ENCODE measurements at places on chromosomes 12 and 14.
A peak's percentile ranks its signal among the peaks of the same experiment; 100 is the strongest.

- H3K36me3 ChIP-seq: peaks cover 2% of the 10 kb centered on the region
- H3K27ac ChIP-seq: no peak overlapping the region
- no peak overlapping the region for H3K4me3 ChIP-seq
- no peak for DNase-seq
Measured at GRCh38 chr12:95397571-95397970, 76.4 kb upstream of the METAP2 start.

GRCh38 chr12:42762395-42762925 is 172.9 kb upstream of the PRICKLE1 start:
- H3K4me3 ChIP-seq: no peak overlapping the region
- no peak for DNase-seq
- H3K27me3 ChIP-seq: peaks cover 2% of the 10 kb centered on the region
- H3K27ac ChIP-seq: no peak overlapping the region
- no peaks in the 10 kb centered on the region for H3K36me3 ChIP-seq

GRCh38 chr14:77612011-77612620 is 4.3 kb downstream of the SPTLC2 start:
- H3K27me3 ChIP-seq: no peaks in the 10 kb centered on the region
- H3K4me1 ChIP-seq: peaks cover 60% of the 10 kb centered on the region
- H3K4me3 ChIP-seq: no peak overlapping the region

GRCh38 chr14:91883753-91884152 is 16.4 kb upstream of the TC2N start:
- H3K36me3 ChIP-seq: peaks cover 2% of the 10 kb centered on the region
- H3K4me1 ChIP-seq: peaks cover 32% of the 10 kb centered on the region
- H3K27me3 ChIP-seq: no peaks in the 10 kb centered on the region
- H3K27ac ChIP-seq: no peak overlapping the region
- no peak for DNase-seq
- no peak overlapping the region for H3K4me3 ChIP-seq

- no peak overlapping the region for H3K4me3 ChIP-seq
- H3K4me1 ChIP-seq: no peaks in the 10 kb centered on the region
- peaks cover 10% of the 10 kb centered on the region for H3K27me3 ChIP-seq
- no peaks in the 10 kb centered on the region for H3K36me3 ChIP-seq
Measured at GRCh38 chr14:55873169-55873568, 245.0 kb upstream of the PELI2 start.

GRCh38 chr12:93950311-93950710 is 198.1 kb upstream of the PLXNC1 start:
- H3K27ac ChIP-seq: no peak overlapping the region
- H3K36me3 ChIP-seq: peaks cover 15% of the 10 kb centered on the region
- no peak for DNase-seq
- H3K4me1 ChIP-seq: peaks cover 13% of the 10 kb centered on the region
- H3K27me3 ChIP-seq: peaks cover 11% of the 10 kb centered on the region

DNA sequence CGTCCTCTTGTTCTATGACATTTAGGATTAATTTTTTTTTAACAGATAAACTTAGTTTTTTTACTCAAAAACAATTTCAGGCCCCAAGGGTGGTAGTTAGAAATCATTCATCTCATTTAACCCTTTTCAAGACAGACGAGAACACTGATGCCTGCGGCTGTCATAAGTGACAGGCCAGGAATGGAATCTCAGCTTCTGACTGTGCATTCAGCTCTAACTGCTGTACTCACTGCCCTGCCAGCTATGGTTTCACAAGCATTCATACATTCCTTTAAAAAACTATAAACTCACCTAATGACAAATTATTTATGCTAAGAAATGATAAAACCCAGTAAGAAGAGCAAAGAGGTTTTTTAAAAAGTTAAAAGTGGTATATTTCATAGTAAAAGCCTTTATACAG is 8.8 kb downstream of the DENND5B start:
- H3K27ac ChIP-seq: no peak overlapping the region
- H3K4me1 ChIP-seq: no peaks in the 10 kb centered on the region
- H3K27me3 ChIP-seq: peaks cover 13% of the 10 kb centered on the region
- H3K4me3 ChIP-seq: no peak overlapping the region

GRCh38 chr12:92261692-92262091 is 116.0 kb upstream of the BTG1 start:
- no peaks in the 10 kb centered on the region for H3K27me3 ChIP-seq
- DNase-seq: no peak
- no peak overlapping the region for H3K27ac ChIP-seq
- H3K36me3 ChIP-seq: peaks cover 9% of the 10 kb centered on the region

DNA sequence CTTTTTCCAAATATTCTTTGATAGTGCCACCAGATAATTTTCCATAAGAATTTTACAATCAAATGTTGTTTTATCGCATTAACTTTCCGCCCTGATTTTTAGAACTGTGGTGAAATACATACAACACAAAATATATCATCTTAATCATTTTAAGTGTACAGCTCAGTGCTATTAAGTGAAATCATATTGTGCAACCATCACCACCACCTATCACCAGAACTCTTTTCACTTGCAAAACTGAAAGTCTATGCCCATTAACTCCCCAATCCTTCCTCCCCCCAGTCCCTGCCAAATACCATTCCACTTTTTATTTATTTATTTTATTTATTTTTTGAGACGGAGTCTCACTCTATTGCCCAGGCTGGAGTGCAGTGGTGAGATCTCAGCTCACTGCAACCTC is 36.6 kb downstream of the CDKL1 start:
- no peak overlapping the region for H3K27ac ChIP-seq
- H3K4me1 ChIP-seq: peaks cover 35% of the 10 kb centered on the region
- no peak overlapping the region for H3K4me3 ChIP-seq
- peaks cover 56% of the 10 kb centered on the region for H3K36me3 ChIP-seq
- no peak for DNase-seq
- H3K27me3 ChIP-seq: no peaks in the 10 kb centered on the region

GRCh38 chr12:113030875-113031525 is 25.5 kb upstream of the DTX1 start:
- no peak overlapping the region for H3K27ac ChIP-seq
- DNase-seq: no peak
- H3K4me3 ChIP-seq: no peak overlapping the region
- no peaks in the 10 kb centered on the region for H3K4me1 ChIP-seq
- H3K36me3 ChIP-seq: no peaks in the 10 kb centered on the region

GRCh38 chr12:108935159-108935763 is 55.4 kb downstream of the DAO start:
- no peak for DNase-seq
- no peaks in the 10 kb centered on the region for H3K4me1 ChIP-seq
- H3K27me3 ChIP-seq: peaks cover 2% of the 10 kb centered on the region
- no peaks in the 10 kb centered on the region for H3K36me3 ChIP-seq
- no peak overlapping the region for H3K27ac ChIP-seq
- H3K4me3 ChIP-seq: no peak overlapping the region

DNA sequence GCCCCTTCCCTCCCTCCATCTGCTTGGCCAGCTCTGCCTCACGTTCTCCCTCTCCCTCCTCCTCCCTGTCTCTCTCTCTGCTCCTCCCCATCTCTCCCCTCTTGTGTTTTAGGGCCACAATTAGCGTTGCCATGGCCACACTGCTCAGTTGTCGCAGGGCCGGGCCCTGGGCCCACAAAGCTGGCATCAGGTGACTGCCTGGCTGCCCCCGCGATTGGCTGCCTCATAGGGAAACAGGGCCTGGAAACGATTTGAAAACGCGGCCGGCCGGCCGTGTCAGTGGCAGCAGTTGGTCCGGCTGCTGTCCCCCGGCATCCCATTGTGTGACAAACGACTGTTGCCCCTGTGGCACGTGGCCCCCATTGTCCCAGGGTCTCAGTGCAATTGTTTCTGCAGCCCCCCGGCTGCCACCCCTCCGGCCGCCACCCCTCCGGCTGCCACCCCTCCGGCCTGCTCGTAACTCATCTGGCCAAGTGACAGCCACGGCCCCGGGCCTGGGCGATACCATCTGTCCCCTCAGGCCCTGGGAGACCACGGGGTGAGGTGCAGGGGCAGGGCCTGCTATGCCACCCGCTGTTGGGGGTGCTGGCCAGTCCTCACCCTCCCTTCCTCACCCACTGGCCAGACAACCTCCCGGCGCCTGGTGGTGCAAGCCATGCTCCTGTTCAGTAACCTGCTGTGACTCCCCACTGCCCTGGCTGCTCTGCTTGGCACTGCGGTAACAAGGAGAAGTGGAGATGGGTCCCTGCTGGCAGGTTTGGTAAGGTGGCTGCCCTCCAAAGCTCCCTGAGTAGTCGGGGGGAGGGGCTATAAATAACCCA is 17.4 kb downstream of the FOXN4 start:
- H3K27ac ChIP-seq: no peak overlapping the region
- H3K4me3 ChIP-seq: no peak overlapping the region
- DNase-seq: no peak
- H3K4me1 ChIP-seq: no peaks in the 10 kb centered on the region
- no peaks in the 10 kb centered on the region for H3K36me3 ChIP-seq

- no peak overlapping the region for H3K4me3 ChIP-seq
- H3K4me1 ChIP-seq: peaks cover 7% of the 10 kb centered on the region
- no peaks in the 10 kb centered on the region for H3K27me3 ChIP-seq
Measured at GRCh38 chr12:9118158-9118557, 2.4 kb upstream of the A2M start.

GRCh38 chr14:47715330-47715729 is 39.9 kb upstream of the MDGA2 start:
- H3K27ac ChIP-seq: no peak overlapping the region
- no peaks in the 10 kb centered on the region for H3K36me3 ChIP-seq
- H3K27me3 ChIP-seq: no peaks in the 10 kb centered on the region
- no peak overlapping the region for H3K4me3 ChIP-seq
- no peak for DNase-seq

DNA sequence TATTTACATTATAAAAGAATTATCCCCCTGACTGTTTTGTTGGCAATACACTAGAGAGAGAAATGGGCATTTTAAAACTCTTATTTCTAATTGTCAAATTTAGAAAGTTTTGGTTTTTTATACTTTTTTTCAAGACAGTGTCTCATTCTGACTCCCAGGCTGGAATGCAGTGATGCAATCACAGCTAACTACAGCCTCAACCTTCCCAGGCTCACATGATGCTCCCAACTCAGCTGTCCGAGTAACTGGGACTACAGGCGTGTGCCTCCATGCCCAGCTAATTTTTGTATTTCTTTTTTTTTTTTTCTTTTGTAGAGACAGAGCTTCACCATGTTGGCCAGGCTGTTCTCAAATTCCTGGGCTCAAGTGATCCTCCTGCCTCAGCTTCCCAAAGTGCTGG is 8.3 kb upstream of the OR11H6 start:
- no peak for DNase-seq
- H3K4me3 ChIP-seq: no peak overlapping the region
- peaks cover 1% of the 10 kb centered on the region for H3K27me3 ChIP-seq
- H3K4me1 ChIP-seq: no peaks in the 10 kb centered on the region

- H3K4me1 ChIP-seq: peaks cover 26% of the 10 kb centered on the region
- no peaks in the 10 kb centered on the region for H3K27me3 ChIP-seq
- H3K36me3 ChIP-seq: peaks cover 30% of the 10 kb centered on the region
- no peak for DNase-seq
- H3K27ac ChIP-seq: no peak overlapping the region
Measured at GRCh38 chr12:3833670-3834310, 39.4 kb downstream of the PARP11 start.

GRCh38 chr12:110349514-110350151 is 53.9 kb downstream of the ANAPC7 start:
- peaks cover 44% of the 10 kb centered on the region for H3K36me3 ChIP-seq
- H3K4me3 ChIP-seq: peak overlapping the region; percentile 19
- peaks cover 48% of the 10 kb centered on the region for H3K4me1 ChIP-seq
- no peaks in the 10 kb centered on the region for H3K27me3 ChIP-seq

GRCh38 chr12:57616383-57617101 is 5.3 kb downstream of the ARHGEF25 start:
- H3K4me1 ChIP-seq: peaks cover 24% of the 10 kb centered on the region
- peaks cover 86% of the 10 kb centered on the region for H3K27me3 ChIP-seq
- H3K36me3 ChIP-seq: no peaks in the 10 kb centered on the region

DNA sequence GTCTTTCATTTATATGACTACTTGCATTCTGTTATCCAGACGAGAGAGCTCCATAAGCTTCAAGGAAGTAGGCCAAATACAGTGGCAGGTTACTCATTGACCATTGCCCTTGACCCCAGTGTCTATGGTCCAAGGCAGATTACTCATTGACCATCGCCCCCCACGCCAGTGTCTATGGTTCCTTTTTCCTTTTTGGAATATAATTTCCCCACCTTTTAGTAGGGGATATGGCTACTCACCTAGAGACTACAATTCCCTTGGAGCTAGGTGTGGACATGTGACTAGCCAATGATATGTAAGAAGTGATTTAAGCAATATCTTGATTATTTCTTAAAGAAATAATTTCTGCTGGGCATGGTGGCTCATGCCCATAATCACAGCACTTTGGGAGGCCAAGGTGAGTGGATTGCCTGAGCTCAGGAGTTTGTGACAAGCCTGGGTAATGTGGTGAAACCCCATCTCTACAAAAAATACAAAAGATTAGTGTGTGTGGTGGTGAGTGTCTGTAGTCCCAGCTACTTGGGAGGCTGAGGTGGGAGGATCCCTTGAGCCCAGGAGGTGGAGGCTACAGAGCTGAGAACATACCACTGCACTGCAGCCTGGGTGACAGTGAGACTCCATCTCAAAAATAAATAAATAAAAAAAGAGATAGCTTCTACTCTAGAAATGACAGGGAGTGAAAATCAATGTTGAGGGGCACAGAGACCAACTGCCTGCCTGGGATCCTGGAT is 32.6 kb downstream of the SIX4 start:
- no peak for DNase-seq
- H3K4me3 ChIP-seq: no peak overlapping the region
- peaks cover 19% of the 10 kb centered on the region for H3K27me3 ChIP-seq
- no peaks in the 10 kb centered on the region for H3K36me3 ChIP-seq
- no peaks in the 10 kb centered on the region for H3K4me1 ChIP-seq
- no peak overlapping the region for H3K27ac ChIP-seq

- H3K27me3 ChIP-seq: no peaks in the 10 kb centered on the region
- H3K27ac ChIP-seq: no peak overlapping the region
- no peak for DNase-seq
- no peaks in the 10 kb centered on the region for H3K4me1 ChIP-seq
- H3K4me3 ChIP-seq: no peak overlapping the region
Measured at GRCh38 chr12:84397846-84398245, 514.8 kb downstream of the SLC6A15 start.

GRCh38 chr12:83049306-83049705 is 362.6 kb downstream of the TMTC2 start:
- no peak overlapping the region for H3K4me3 ChIP-seq
- no peak overlapping the region for H3K27ac ChIP-seq
- H3K36me3 ChIP-seq: no peaks in the 10 kb centered on the region
- no peaks in the 10 kb centered on the region for H3K4me1 ChIP-seq
- no peak for DNase-seq
- H3K27me3 ChIP-seq: no peaks in the 10 kb centered on the region
